ENCODE measurements at places on chromosomes 12 and 14.

- no peak for DNase-seq
Measured at GRCh38 chr14:73286598-73286997, 49.3 kb downstream of the PAPLN start.

DNA sequence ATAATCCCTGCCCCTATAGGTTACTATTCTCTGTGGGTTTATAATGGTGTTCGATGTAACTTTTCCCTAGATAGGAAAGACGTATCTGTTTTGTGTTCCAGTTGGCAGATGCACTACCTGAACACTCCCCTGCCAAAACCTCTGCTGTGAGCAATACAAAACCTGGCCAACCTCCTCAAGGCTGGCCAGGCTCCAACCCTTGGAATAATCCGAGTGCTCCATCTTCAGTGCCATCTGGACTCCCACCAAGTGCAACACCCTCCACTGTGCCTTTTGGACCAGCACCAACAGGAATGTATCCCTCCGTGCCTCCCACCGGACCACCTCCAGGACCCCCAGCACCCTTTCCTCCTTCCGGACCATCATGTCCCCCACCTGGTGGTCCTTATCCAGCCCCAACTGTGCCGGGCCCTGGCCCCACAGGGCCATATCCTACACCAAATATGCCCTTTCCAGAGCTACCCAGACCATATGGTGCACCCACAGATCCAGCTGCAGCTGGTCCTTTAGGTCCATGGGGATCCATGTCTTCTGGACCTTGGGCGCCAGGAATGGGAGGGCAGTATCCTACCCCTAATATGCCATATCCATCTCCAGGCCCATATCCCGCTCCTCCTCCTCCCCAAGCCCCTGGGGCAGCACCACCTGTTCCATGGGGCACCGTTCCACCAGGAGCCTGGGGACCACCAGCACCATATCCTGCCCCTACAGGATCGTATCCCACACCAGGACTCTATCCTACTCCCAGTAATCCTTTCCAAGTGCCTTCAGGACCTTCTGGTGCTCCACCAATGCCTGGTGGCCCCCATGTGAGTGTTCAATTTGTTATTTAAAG is 11.3 kb downstream of the MAPK1IP1L start:
- DNase-seq, result no peak

- DNase-seq, result no peak
Measured at GRCh38 chr14:38134416-38135030, 73.2 kb upstream of the SSTR1 start.

- no peak for DNase-seq
Measured at GRCh38 chr12:131815131-131815530, 13.1 kb upstream of the MMP17 start.

- no peak for DNase-seq
Measured at GRCh38 chr12:104249017-104249416, 33.4 kb downstream of the TXNRD1 start.

- no peak for DNase-seq
Measured at GRCh38 chr12:108430926-108431325, 84.2 kb upstream of the FICD start.

DNA sequence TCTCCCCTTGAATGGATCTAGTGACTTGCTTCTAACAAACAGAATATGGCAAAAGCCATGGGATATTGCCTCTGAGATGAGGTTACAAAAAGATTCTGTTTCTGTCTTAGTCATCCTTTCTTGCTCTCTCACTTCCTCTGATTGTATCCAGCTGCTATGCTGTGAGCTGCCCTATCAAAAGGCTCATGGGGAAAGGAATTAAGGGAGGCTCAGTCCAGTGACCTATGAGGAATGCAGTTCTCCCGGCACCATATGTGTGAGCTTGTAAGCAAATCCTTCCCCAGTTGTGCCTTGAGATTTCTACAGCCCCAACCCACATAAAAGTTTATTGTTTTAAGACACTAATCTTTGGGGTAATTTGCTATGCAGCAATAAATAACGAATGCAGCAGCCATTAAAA is 183.1 kb downstream of the KLHL28 start:
- peak; percentile 1 for DNase-seq

DNA sequence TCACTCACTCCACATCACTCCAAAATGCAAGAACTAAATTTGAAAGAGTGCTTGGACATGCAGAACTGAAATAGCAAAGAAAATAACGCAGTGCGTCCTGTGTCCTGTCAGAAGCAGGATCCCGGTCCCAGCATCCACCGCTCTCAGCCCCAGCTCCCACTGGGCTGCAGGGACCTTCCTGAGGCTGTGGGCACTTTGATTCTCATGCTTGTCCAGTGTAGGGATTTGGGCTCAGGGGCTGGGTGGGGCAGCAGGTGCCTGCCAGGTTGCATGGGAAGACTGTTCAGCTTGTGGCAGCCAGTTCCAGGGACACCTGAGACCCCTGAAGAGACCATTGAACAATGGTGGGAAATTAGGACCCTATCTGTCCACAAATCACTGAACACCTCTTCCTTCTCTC is 140.0 kb upstream of the FKBP4 start:
- no peak for DNase-seq

GRCh38 chr14:22530127-22530526 is 58.9 kb downstream of the DAD1 start:
- no peak for DNase-seq

DNA sequence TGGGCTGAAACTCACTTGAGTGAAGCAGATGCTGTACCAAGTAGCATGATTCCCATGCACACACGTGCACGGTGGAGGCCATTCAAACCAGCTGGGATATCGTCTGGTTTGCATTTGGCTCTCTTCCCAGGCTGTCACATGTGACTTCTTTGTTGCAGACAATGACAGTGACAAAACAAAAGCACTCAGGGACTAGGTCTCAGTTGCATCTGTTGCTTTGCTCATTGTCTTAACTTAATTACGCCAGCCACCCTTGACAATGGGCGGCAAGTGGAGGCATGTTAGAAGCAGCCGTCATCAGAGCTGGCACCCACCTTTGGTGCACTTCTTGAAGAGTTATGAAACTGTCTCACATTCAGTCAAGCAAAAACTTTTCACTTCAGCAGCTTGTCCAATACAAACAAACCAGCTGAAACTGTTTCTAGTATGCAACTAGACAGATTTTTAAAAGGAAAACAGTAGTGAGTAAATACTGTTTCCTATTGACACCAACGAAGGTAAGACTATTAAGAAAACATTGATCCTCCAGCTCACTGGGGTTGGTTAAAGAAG is 74.3 kb downstream of the IGF1 start:
- DNase-seq, result no peak
